ENCODE measurements at places on chromosomes 4 and X.

- no peak for DNase-seq
Measured at GRCh38 chrX:9393571-9393970, 71.3 kb upstream of the TBL1X start.

GRCh38 chr4:15926486-15926885 is 12.1 kb downstream of the FGFBP1 start:
- DNase-seq: no peak

GRCh38 chr4:18231726-18232125 is 210.2 kb upstream of the LCORL start:
- DNase-seq: no peak

- no peak for DNase-seq
Measured at GRCh38 chr4:55132775-55133174, 7.4 kb upstream of the KDR start.

GRCh38 chrX:40867352-40867751 is 132.0 kb upstream of the MED14 start:
- DNase-seq: no peak

All from NCI-H2081 treated with DMSO at 0.1 percent for 48 hours (cell line).